ENCODE measurements at places on chromosomes 13 and 19.

- no peak for DNase-seq
Observed at GRCh38 chr13:42880056-42880605, 98.7 kb downstream of the FAM216B start.

GRCh38 chr19:47190167-47190727 lies 40.8 kb downstream of the BBC3 start:
- peak; percentile 60 for DNase-seq

DNA sequence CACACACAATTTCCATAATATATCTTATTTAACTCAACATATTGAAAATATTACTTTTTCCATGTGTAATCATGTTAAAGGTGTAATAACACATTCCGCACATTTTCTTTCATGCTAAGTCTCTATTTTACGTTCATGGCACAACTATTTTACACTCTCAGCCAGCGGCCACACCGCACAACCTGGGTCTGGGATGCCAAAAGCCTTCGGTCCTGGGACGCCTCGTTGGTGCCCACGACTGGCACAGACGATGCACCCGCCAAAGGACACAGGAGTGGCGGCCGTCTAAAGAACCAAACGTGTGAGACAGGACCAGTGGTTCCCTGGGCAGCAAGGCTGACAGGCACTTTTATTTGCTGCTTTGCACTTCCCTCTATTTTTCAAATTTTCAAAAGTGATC lies 10.0 kb upstream of the PROZ start:
- DNase-seq: no peak

DNA sequence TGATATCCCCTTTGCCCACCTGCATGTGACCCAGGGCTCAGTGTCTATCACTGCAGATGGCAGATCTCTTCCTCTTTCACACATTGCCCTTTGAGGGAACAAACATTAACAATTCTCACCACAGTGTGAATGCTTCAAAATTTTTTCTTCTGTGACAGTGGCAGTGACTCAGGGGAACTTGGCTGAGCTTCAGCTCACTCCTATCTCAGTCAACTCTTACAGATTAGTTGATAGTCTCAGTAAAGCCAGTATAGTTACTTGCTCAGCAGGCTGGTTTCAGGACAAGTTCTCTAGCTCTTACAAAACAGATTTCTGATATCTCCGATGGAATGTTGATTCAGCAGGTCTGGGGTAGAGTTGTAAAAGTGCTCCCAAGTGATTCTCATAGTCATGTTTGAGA lies 166.9 kb downstream of the DLEU7 start:
- no peak for DNase-seq

- DNase-seq: no peak
Observed at GRCh38 chr13:23870356-23871140, 18.7 kb downstream of the MIPEP start.

DNA sequence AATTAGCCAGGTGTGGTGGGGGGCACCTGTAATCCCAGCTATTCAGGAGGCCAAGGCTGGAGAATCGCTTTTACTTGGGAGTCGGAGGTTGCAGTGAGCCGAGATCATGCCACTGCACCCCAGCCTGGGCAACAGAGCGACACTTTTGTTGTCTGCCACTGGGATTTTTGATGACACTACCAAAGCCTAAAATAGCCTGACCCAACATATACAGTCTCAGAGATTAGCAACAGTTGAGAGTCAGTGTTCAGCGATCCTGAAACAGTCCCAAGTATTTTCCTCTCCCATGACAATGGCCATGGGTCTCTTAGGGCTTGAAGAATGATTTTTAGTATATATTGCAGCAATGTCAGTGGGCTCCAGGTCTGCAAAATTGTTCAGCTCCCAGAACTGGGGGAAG lies 32.9 kb downstream of the SLC25A30 start:
- no peak for DNase-seq

GRCh38 chr13:73933795-73934194 lies 200.4 kb downstream of the KLF12 start:
- DNase-seq: no peak

DNA sequence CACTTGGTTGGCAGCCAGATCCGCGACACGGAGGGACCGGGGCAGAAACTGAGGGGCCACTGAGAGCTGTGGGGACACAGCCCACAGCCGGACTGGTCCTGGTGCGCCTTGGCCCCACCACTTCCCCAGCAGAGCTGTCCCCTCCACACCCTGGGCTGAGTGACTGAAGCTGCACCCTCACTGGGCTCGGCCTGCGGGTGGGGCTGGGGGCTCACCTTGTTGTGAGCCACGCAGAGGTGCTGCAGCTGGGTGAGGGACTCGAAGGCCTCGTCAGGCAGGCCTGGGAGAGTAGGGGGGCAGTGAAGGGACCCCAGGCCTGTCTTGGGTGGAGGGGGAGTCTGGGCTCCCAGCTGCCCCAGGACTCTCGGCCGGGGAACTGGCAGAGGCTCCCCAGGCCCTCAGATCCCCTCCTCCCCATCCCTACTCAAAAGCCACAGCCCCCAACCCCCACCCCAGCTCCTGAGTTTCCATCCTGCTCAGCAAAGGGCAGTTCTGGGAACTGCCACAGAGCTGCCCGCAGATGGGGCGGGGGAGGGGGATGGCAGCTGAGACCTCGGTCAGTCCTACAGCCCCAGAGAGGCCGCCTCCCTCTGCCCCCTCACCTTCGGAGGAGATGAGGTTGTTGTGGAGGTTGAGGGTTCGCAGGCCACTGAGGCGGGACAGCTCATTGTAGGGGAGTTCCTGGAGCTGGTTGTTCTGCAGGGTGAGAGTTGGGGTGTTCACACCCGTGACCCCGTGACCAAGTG lies 2.3 kb downstream of the PODNL1 start:
- no peak for DNase-seq

GRCh38 chr19:42018503-42019193 lies 24.6 kb upstream of the ATP1A3 start:
- DNase-seq: no peak

- peak; percentile 64 for DNase-seq
Observed at GRCh38 chr19:3404324-3405260, 38.2 kb downstream of the NFIC start.

- DNase-seq: no peak
Observed at GRCh38 chr19:43441716-43442115, 23.7 kb downstream of the LYPD3 start.

GRCh38 chr13:106551751-106552150 lies 16.2 kb downstream of the ARGLU1 start:
- DNase-seq: no peak

GRCh38 chr13:114025405-114025713 lies 51.5 kb upstream of the C13orf46 start:
- no peak for DNase-seq

GRCh38 chr13:59997976-59998375 lies 165.8 kb downstream of the DIAPH3 start:
- no peak for DNase-seq

DNA sequence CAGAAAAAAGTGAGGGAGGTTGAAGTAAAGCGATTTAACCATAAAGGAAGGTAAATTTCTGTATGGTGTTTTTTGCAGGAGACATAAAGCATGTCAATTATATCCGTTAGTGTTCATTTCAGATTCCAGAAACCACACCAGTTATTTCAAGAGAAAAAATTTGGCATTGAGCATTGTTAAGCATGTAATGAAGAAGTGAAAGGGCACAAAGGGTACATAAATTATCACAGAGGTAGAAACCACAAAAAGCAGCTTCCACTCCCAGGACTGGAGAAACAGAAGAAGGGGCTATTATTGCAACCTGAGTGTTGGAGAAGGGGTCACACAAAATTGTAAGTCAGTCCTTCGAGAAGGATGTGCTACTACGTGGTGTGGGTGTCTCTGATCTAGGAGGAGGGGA lies 72.2 kb upstream of the DACH1 start:
- DNase-seq: no peak

DNA sequence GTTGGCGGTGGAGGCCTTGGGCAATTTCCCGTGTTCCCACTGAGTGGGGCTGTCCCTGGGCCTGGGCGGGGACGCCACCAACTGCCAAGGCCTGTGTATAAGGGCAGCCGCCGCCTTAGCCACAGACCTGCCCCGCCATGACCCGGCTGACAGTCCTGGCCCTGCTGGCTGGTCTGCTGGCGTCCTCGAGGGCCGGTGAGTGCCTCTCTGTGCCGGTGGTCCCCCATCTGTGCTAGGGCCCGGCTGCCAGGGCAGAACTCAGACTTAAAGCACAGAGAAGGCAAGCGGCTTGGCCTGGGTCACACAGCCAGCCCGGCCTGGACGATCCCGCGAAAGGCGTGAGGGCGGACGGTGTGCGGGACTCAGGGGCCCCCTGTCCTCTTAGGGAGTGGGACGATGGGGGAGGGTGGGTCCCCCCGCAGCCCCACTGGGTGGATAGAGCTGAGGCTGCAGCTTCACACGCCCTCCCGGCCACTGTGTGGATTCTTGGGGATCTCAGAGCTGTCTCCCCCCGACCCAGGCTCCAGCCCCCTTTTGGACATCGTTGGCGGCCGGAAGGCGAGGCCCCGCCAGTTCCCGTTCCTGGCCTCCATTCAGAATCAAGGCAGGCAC lies at the start of gene AZU1:
Gene AZU1 (plus strand): TSS at position 128 of the 612 bp plus-strand sequence. CDS start 10 bp downstream, at position 138.
- DNase-seq: no peak

- DNase-seq: peak; percentile 27
Observed at GRCh38 chr19:38974624-38975213, 823 bp downstream of the FBXO17 start.

- no peak for DNase-seq
Observed at GRCh38 chr13:92256211-92256610, 857.8 kb downstream of the GPC5 start.

DNA sequence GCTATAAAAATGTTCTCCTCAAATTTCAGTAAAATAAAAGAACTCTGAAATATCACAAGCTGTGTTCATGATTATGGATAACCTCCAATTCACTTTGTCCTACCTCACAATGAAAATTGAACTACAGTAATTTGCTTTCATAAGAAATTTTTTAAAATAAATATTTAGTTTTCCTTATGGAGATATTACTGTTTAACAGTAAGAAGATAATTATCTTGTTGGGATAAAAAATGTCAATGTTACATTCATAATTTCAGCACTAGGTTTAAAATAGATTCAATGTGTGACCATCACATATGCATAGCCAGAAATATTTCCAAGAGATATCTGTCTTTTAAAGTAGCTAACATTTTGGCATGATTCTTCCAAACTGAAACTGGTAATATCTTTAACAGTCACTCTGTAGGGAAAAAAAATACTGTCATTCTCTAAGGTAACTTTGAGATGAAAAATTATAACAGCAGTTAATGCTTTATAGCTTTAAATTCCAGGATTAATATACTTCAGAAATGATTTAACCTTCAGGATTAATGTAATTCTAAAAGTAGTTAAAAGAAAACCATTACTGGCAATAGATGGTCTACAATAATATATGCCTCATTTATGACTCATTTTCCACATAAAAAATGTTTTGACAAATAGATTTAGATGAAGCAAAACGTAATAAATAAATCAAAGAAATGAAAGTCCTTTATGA lies 91.3 kb downstream of the SPRY2 start:
- no peak for DNase-seq

DNA sequence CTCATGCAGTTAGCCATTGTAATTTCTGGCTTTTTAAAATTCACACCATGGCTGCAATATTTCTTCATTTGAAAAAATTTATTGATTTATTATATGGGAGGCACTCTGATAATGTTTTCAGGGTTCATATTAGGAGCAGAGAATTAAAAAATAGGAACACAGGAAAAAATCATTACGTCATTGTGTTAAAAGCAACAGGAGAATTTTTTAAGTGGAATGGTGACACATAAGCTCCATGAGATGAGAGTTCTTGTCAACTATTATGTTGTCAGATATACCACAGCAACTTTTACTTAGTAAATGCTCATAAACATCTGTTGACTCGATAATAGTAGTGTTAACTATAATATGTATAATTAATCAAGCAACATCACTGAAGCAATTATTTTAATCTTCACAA lies 400.1 kb downstream of the TDRD3 start:
- DNase-seq: no peak

- DNase-seq: no peak
Observed at GRCh38 chr13:97019236-97019635, 25.0 kb upstream of the OXGR1 start.

DNA sequence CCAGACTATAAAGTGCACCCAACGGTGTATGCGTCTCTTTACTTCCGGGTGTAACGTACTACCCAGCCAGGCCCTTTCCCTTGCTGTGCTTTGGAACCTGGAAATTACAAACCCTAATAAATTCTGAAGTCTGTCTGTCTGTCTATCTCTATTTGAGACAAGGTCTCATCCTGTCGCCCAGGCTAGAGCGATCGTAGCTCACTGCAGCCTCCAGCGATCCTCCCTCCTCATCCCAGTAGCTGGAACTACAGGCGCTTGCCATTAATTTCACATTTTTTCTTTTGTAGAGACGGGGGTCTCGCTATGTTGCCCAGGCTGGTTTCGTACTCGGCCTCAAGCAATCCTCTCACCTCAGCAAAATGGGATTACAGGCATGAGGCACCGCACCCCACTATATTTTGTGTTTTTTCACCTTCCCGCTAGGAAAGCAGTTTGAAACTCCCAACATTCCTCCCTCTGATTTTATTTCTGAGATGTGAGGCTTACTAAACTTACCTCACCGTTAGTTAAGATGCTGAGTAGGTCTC lies 469 bp upstream of the RNF6 start:
- no peak for DNase-seq

GRCh38 chr13:23852351-23852750 lies 36.8 kb downstream of the MIPEP start:
- DNase-seq: no peak

- no peak for DNase-seq
Observed at GRCh38 chr13:75251188-75251587, 230.8 kb downstream of the TBC1D4 start.

- DNase-seq: no peak
Observed at GRCh38 chr19:3184847-3185460, 776 bp upstream of the NCLN start.

DNA sequence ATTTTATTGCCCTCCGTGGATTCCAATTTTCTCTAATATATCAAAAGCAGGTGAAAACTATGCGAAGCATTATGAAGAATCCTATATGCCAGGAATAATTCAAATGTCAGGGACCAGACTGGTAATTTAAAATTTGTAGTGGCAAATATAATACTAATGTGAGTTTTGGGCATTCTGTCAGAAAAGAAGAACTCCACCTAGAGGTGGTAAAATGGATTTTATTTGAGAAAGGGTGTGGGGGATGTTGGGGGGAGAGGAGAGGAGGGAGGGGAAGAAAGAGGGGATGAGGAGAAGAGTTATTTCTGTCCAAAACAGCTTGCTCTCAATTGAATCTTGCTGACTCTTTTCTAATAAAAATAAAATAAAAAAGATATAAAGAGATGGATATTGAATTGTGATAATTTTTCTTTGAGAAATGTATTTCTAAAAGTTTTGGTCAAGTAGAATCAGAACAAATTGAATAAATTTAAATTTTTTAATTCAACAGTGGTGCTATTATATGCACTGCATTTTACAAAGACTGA lies 929.3 kb upstream of the SLITRK5 start:
- DNase-seq: no peak

DNA sequence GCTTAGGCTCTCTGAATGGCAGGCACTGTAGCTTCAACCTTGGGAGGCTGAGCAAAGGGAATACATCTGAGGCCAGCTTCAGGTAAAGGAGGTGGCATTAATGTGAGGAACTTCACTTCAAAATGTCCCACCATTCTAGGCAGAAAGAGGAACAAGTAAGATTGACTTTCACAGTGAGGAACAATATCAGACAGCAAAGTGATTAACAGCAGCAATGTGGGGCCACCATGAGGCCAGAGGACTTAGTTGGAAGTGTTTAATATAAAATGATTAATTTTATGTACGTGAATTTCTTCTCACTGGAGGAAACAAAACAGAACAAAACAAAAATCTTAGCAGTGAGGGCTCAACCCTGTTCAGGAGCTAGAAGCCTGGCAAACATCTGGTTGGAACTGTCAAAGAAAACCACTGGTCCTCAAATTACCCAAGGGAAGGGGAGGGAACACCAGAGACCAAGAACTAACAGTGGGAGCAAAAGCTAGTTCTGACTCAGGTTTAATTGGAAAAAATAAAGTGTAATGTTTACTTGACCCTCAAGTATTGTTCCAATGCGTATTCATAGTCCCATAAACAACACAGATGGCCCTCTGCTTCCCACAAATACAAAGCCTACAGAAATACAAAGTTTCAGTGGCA lies 43.9 kb upstream of the FRY start:
- DNase-seq: no peak

Measured in left kidney (tissue), 8 donors.